ENCODE measurements at places on chromosomes 7 and 10.

DNA sequence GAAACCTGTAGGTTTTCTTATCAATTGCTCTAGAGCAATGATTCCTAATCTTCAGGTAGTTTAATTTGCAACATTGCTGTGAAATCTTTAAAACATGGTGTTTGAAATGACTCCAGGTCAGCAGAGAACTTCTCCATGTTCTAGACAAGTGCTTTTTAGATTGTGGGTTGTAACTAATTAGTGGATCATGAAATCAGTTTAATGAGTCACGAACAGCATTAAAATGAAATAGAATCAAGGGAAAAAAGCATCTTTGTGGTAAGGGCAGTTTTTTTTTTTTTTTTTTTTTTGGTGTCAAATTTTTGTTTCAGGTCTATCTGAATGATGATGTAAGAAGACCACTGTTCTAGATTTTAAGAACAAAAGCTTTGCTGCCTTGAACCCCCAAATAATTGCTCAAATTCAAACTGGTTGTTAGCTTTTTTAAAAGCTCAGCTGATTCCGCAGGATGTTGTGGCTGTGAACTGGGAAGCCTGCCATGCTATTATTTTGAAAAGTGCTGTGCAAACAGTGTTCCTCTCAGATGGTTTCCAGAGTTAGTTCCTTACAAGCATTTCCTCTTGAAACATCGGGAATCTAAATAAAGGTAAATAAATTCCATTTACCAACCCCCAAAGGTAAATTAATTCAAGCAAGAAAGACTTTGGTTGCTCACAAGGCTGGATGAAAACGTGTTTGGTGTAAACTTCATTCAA, 13.1 kb upstream of the PDK4 start:
- peak; percentile 68 for DNase-seq

- DNase-seq = no peak
Observed at GRCh38 chr7:116528008-116528789, 3.4 kb downstream of the CAV1 start.

GRCh38 chr7:738723-739454, 11.8 kb upstream of the PRKAR1B start:
- DNase-seq = no peak

DNA sequence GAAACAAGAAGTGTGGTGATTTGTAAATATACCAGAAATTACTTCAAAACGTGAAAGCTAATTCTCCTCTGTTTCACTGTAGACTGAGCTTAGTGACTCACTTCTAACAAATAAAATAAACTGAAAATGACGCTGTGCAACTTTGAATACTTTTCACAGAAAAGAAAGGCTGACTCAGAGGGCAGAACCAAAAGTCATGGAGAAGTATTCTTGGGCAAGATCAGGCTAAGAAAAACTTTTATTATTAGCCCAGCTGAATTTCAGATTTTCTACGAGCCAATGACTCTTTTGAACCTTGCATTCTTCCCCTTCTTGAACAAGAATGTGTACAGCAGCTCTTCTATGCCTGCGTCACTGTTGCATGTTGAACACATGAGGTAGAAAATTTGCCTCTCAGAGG, 527.3 kb upstream of the GHITM start:
- DNase-seq = no peak

- DNase-seq = no peak
Observed at GRCh38 chr7:122881324-122881723, 4.9 kb downstream of the CADPS2 start.

DNA sequence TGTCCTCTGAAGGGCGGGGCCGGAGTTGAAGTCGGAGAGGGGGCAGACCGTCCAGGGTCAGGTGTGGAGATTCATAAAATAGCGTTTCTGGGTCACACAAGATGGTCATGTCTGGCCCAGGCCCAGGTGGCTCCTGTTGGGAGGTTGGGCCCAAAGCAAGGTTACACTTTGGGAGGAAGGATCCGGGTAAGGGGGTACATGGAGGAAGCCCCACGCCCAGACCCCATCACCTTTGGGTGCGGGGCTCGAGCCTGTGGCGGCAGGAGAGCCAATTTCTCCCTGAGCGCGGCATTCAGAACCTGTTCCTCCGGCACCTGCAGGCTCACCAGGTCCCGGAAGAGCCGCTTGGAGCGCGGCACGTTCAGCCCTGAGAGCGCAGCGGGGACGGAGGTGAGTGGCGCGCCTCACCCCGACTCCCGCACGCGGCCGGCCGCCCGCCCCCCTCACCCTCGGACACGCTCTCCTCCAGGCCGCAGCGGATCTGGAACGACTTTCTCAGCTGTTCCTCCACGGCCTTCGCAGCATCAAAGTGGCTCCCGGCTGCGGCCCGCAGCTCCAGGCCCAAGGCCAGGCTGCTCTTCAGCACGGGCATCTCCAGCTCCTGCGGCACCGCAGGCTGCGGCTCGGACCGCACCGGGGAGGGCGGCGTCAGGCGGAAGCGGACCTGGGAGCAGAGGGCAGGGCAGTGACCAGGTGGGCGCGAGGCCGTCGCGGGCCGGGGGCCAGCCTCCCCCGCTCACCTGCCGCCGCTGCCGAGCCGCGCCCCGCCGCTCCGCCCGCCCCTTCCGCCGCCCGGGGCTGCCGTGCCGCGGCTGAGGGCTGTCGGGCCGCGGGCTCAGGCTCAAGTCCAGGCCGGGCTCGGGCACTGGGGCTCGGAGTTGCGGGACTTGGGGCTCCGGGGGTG, 644 bp downstream of the PPP1R35 start:
- peak; percentile 34 for DNase-seq

DNA sequence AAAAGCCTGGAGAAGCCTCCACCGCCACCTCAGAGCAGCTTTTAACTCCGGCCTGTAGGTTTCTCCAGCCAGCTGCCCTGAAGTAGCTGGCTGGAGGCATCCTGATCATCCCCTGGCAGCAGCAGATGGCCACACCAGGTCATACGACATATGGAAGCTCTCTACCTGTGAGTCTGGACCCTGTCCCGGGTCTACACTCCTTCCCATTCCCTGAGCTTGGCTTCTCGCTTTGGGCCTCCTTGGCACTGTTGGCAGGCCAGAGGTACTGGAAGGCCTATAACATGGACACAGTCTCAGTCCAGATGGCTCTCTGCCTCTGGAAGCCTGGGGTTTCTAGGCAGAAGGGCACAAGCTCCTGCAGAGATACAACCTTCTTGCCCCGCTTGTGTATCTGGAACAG, 43.5 kb upstream of the TRIM8 start:
- no peak for DNase-seq

- DNase-seq = peak; percentile 16
Observed at GRCh38 chr10:107059872-107060271, 104.6 kb downstream of the SORCS1 start.

Measured in lung (tissue), 17 donors.